Activated T-helper 2 cell treated with anti-CD3 and anti-CD28 coated beads, Interferon-gamma antibody, Interleukin-2, Interleukin-4, amounts not matched to agents 10 μg/mL and 5 μg/mL and 100 μg/mL, durations not matched to agents 14 hours and 24 hours and 36 hours (primary cell): ENCODE measurements at places on chromosomes 6 and 20. TPM values are rescaled to one million over a fixed set of nuclear protein-coding genes. Genes with fewer than 3 reads are reported as not detected.

Gene CST1
- total RNA-seq, result not detected in 2 replicates

DNA sequence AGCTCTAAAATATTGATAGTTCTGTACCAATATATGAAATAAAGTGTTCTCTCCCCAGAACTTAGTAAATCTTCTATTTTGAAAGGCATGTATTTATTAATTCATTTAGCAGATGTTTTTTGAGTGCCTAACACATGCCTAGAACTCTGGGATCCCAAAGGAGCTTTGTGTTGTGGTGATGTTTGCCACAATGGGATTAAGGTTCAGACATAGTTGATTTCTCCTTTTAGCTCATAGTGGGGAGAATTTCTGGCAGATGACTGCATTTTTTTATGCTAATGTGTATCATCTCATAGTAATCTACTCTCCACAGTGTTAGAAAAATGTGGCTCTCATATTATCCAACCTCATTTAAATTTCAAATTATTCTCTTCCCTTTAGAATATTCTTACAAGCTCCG is 21.7 kb downstream of the MYB start:
- DNase-seq, result no peak

- DNase-seq, result no peak
These were observed 84.8 kb downstream of the ADGRG6 start for GRCh38 chr6:142386657-142387056.

DNA sequence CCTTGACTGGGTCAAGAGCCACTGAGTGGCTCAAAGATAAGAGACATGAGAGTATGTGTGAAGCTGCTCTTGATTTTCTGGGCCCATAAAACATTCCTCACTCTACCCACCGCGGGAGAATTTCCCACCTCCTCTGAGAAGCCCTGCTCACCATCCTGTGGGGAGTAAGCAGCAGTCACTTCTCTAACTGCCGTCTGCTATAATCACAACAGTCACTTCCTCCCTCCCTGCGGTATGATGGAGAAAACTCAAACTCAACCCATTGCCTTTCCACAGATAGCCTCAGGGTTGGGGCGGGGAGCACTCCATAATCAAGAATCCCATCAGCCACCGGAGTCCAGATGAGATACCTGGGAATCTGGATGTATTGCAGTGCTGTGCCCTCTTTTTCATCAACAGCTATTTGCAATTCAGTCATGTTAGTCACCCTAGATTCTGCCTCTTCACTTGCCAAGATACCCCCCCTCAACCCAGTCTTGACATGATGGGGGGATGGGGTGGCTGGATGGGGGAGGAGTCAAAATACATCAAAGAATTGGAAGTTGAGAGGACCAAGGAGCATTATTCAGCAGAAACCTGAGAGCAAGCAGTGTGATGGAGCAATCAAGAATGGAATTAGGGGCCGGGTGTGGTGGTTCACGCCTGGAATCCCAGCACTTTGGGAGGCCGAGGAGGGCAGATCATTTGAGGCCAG is 5.1 kb downstream of the MOCS1 start:
- DNase-seq, result no peak

DNA sequence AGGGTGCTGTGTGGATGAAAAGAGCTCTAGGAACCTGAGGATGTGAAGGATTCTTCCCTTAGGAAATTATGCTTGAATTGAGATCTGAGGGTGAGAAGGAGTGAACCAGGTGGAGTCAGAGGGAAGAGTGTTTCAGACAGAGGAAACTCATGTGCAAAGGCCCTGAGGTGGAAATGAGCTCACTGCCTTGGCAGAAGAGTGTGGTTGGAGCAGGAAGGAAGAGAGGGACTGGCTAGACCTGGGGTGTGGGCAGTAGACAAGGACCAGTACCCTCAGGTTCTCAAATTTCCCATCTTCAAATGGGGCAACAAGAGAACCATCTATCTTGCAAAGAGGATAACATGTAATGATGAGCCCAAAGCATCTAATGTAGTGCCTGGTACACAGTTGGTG is 24.0 kb upstream of the GTSF1L start:
- DNase-seq, result no peak

- no peak for DNase-seq
These were observed 385.3 kb upstream of the SOX4 start for GRCh38 chr6:21208081-21208795.

Gene SEL1L2
- total RNA-seq, result not detected in 2 replicates

DNA sequence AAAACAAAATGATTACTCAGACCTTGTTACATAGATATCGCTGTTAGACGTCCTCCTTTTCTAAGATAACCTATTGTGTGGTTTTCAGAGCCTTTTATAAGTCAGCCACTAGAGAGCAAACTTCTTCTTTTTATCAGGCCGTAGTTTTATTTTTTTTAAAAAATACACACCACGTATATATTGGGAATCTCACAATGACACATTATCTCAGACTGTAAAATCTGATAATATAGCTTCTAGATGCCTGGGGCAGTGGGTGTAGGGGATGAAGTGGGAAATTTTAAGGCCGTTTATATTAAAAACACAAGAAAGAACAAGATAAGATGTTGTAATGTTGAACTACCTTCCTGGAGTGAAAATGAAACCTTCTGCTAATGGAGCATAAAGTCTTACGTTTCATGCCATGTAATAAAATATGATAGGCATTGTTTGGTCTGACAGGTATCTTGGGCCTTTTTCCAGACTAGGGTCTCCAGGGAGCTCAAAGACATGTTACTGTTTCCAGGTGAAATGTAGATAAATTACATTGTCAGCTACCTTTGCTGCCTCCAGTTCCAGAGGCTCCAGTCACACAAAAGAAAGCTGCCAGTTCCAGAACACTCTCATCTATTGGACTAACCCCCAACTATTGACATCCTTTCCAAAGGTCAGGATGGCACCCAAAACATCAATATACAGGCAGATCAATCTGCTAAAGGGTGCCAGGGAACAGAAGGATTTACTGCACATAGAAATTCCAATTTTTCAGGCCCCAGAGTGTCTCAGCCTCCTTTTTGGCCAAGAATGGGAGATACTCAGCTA is 130.2 kb upstream of the AKIRIN2 start:
- no peak for DNase-seq

DNA sequence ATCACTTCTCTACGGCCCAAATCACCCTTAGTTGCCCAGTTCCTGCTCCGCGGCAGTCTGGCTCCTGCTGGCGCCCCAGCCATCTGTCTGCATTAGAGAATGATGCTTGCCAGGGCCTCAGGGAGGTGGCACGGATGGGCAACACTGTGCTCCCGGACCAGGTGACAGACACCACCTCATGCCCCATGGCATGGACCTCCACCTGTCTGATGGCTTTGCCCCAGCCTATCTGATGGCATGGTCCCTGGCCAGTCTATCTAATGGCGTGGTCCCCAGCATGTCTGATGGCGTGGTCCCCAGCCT is 18.8 kb upstream of the MRGBP start:
- DNase-seq, result no peak

DNA sequence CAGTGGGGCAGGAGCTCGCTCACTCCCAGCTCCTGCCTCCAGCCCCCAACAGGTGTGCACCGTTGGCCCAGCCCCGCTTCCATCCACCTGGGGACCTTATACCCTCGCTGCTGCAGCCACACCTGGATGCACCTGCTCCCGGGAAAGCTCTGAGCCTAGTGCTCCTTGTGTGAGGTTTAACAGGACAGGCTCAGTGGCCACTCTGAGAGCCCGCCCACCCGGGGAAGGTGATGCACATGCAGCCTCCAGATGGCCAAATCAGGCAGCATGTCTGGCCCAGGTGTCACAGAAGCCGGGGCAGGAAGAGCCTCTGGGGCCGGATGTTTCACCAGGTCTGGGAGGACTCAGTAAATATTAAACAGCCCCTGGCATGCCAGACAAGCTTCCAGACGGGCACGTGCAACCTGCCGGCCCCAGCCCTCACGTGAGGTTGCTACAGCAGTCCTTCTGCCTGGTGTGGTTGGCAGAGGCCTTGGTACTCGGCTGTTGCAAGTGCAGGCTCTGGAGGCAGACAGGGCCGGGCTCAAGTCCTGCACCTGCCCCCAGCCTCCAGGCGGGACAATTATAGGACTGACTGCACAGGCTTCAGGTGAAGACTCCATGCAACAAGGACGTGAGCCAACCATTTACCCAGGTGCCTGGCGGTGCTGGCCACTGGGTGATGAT is 66.9 kb downstream of the RIPOR3 start:
- no peak for DNase-seq

GRCh38 chr6:91433660-91434534 is 847.0 kb upstream of the MAP3K7 start:
- DNase-seq, result no peak

GRCh38 chr6:144568241-144568640 is 283.1 kb downstream of the UTRN start:
- DNase-seq, result no peak

GRCh38 chr6:123821112-123821511 is 17.4 kb downstream of the NKAIN2 start:
- no peak for DNase-seq

GRCh38 chr6:151408858-151409257 is 17.5 kb upstream of the ZBTB2 start:
- DNase-seq, result no peak

DNA sequence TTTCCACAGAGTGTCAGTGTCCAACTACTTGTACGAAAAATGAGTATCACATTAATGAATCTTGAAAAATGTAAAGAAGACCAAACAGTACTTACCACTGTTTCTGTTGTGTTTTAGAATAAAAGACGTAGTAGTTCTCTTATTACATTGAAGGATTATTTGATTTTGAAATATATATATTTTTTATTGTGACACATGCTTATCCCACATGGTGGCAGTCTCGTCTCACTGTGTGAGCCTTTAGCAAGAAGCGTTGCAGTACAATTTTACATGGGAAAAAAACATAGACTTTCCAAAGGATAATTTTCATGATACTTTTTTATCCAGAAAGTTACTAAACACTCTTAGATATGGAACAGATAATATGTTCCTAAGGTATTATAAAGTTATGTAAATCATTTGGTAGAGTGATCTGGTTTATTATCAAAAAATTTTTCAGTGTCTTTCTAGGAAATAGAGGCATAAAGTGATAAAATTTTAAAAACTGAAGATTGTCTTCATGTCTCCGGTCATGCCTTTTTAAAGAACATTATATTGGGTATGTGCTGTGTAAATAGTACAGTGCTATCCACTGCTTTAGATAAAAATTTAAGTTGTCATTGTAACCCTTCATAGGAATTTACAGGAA is 117.5 kb upstream of the SAMD5 start:
- DNase-seq, result no peak

Gene GSTA2
- not detected in 2 replicates for total RNA-seq

DNA sequence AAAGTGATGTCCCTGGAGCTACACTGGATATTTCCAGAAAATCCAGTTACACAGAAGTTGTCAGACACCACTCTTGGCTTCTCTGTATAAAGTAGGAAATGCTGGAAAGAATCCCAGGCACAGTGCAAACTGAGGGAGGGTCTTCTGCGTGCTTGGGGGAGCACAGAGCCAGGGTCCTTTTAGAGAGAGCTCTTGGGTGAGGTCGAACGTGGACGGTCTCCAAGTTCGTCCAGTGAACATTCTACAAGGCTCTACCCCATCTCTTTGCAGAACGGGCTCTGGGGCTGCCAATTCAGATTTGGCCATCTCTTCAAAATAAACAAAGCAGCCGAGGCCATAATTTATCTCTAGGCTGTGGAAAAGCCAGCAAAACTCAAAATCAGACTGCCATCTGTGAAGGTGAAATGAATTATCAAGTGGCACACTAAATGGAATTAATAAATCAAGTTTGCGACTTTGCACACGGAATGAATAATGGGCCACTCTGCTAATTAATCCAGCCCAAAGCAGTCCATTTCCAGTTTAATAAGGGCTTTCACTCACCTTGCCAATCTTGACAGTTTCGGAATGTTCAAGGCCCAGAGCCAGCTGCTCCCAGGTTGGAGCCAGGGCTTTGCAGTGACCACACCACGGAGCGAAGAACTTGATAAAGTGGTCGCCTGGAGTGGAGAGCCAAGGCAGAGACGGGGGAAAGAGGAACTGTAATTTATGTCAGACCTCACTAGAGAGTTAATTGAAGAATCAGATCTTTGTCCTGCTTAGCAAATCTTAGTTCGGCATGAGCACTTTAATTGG is 19.3 kb downstream of the TXNDC5 start:
- DNase-seq, result no peak

GRCh38 chr20:646868-647233 is 6.1 kb downstream of the SRXN1 start:
- no peak for DNase-seq

GRCh38 chr6:17098538-17098937 is 3.3 kb upstream of the STMND1 start:
- no peak for DNase-seq

Gene HSPA1L
- 2.1 and 2.4 TPM in 2 replicates for total RNA-seq

DNA sequence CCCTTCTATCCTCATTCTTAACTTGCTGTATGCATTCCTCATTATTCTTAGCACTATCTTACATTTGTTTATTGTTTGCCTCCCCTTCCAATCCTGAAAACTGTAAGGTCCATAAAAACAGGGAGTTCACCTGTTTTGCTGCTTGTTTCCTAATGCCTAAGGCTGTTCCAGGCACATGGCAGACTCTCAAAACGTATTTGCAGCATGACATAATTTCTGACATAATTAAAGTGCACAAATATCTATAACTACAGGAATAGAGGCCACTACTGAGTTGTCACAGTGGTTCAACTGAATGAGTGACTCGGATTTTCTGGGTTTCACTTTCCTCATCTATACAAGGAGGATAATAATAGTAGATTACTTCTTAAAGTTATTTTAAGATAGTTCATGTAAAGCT is 83.0 kb downstream of the HFE start:
- no peak for DNase-seq

GRCh38 chr6:168160506-168161370 is 81.7 kb upstream of the FRMD1 start:
- DNase-seq, result no peak

DNA sequence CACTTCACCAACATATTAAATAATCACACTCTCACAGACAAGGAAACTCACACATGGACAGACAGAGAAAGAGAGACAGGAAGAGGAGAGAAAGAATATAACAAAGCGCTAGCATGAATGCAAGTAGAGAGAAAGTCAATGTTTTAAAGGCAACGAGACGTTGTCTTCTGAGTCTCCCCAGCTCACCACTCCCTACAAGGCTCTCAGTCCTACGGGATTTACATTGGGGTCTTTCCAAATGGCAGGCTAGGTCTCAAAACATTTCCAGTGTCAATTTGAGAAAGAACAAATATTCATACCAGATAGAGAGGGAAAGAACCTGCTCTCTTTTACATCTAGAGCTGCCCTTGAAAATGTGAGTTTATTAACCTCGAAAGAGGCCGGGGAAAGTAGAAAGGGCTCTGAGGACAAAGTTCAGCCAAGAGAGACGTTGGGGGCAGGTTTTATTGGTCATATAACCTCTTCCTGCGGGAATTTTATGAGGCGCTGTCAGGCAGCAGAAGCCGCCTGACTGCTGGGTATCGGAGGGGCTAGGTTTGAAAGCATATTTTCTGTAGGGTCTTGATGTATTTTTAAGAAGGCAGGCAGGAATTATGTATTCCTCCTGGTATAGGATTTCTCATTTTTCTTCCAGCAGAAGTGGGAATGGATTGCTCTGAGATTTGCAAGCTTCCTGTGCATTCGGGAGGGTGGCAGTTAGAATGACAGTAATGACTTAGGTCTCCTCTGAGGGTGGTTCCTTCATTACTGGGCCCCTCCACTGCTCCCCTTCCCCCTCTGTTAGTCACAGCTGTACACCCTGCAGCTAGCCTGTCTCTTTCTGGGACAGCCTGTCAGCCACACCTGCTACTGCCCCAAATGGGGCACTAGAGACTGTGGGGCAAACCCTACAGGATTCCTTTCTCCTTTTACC is 34.4 kb upstream of the KIF16B start:
- no peak for DNase-seq

Gene ANKRD66
- total RNA-seq, result not detected in 2 replicates
